ENCODE measurements at places on chromosomes 5 and 9. TPM values are rescaled to one million over a fixed set of nuclear protein-coding genes. Genes with fewer than 3 reads are reported as not detected.

MYORG gene
- total RNA-seq, result 11.0 TPM

OR5C1 gene
- not detected for total RNA-seq

NR4A3 gene
- total RNA-seq, result 21.3 TPM

FUT7 gene
- not detected for total RNA-seq

C9orf50 gene
- total RNA-seq, result not detected

HACD4 gene
- total RNA-seq, result 4.6 TPM

DNA sequence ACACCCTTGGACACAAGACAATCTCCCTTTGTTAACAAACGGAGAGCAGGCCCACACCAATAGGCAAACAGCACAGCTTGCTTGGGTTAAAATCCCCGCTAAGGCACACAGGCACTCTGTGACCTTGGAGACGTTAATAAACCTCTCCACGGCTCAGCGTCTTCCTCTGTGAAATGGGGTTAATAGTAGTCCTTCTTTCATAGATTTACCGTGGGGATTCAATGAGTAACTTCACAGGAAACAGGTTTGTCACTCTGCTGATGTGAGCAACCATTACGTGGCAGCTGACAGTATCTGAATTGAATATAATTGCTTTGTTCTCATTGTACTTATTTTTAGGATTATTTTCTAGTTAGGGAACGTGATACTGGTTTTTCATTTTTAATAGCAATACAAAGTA, 65.2 kb upstream of the ADRA1B start:
- DNase-seq, result no peak

GRCh38 chr9:128553728-128554127, 1.3 kb downstream of the SPTAN1 start:
- DNase-seq, result no peak

GRCh38 chr9:119337573-119337972, 31.7 kb downstream of the BRINP1 start:
- DNase-seq, result no peak

GRCh38 chr9:7103367-7103766, 345.6 kb downstream of the KDM4C start:
- DNase-seq, result no peak

GRCh38 chr9:37801959-37802711, 1.5 kb downstream of the DCAF10 start:
- no peak for DNase-seq

DNA sequence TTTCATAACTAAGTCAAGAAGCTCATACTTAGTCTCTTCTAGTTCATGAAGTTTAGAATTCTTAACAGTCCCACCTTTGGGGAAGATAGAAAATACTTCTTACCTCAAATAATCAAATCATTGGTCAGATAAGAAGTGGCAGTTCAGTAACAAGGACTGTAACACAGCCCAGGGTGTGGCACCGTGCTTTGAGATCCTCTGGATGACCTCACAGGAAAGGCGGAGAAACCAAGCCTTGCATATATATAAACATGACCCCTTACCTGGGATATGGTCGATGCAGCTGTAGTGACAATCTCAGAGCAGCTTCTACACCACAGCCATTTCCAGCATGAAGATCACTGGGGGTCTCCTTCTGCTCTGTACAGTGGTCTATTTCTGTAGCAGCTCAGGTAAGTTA, at the start of gene SPINK7:
SPINK7 (plus strand) TSS at position 271 of the 400 bp plus-strand sequence; CDS start at position 332, 61 bp downstream.
- no peak for DNase-seq

DNA sequence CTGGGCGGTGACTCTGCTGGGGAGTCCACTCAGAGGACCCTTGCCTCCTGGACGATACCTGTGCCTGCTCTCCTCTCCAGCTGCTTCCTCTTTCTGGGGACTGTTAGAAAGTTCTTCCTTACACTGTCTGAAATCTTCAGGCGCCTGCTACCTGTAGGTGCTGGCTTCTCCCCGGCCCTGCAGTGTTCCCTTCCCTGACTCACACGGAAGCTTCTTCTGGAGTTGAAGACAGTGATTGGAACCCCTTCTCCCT, 562 bp downstream of the GSN start:
- DNase-seq, result no peak

- no peak for DNase-seq
These were observed 62.5 kb downstream of the CRB2 start for GRCh38 chr9:123418506-123418905.

GRCh38 chr9:98074115-98074990, 17.8 kb downstream of the NANS start:
- no peak for DNase-seq

- DNase-seq, result no peak
These were observed 25.0 kb upstream of the SEMA4D start for GRCh38 chr9:89522959-89523285.

- DNase-seq, result no peak
These were observed 50.6 kb downstream of the LHFPL2 start for GRCh38 chr5:78597974-78598371.

- no peak for DNase-seq
These were observed 212.3 kb upstream of the DAPK1 start for GRCh38 chr9:87285183-87285850.

- no peak for DNase-seq
These were observed 16.3 kb downstream of the FAM163B start for GRCh38 chr9:133592731-133593409.

DNA sequence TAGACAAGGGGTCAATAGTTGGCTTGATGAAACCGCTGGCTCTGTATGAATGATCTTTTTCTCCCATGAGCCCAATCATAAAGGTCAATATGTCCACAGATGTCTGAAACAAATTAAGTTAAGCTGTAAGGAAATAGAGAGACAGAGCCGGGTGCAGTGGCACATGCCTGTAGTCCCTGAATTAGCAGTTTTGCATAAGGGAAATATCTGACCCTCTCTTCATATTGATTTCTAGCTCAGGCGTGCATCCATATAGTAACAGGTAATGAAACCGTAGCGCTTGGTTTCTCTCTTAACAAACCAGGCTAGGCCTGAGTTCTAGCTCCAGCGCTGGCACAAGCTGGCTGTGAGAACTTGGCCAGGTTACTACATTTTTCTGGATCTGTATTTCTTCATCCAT, 118.1 kb upstream of the ERCC6L2 start:
- DNase-seq, result no peak

DNA sequence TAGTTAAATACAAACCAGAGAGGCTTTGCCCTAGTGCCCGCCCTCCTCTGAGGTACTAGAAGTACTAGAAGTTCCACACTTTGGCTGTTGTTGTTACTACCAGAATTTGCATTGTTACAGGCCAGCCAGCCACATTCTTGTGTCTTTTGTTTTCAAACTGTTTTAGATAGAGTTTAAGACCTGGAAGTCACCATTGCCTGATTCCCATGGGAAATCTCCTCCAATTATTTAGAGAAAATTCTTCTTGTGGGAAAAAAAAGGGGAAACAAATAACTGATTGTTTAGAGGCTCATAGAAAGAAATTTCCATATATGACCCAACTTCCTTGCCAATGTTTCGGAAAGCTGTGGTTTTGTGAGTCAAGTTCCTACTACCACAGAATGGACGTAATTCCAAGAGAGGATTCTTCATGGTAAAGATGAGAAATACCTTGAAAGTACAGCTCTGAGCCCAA, 252.2 kb downstream of the GOLPH3 start:
- DNase-seq, result no peak

DNA sequence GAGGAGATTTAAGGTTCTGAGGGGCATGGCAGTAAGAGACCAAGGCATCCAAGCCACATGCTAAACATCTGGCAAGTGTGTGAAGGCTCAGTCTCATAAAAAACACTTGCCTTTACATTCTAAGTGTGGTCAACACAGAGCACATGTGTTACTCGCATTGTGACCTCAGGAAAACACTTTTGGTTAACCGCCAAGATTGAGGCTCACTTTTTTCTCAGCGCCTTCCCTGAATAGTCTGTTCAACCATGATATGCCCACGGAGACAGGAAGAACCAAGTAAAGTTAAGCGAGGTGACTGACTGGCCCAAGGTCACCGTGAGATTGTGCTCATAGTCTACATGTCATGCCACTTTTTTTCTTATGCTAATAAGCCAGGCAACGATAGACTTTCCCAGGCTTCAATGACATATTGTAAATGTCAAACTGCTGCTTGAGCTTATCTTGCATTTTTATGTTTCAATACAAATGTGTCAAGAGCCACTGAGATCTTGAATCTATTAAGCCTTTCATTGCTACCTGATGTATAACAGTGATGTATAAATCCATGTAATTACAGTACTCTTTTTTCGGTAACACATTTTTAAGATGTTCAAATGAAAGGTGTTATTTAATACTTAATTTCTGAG, 21.1 kb upstream of the IL9 start:
- no peak for DNase-seq

Data from ascending aorta (tissue), 2 donors.